ENCODE measurements at places on chromosomes 3 and 15. TPM values are rescaled to one million over a fixed set of nuclear protein-coding genes. Genes with fewer than 3 reads are reported as not detected.
A peak's percentile ranks its signal among the peaks of the same experiment; 100 is the strongest.

GRCh38 chr15:57144448-57144847, 226.0 kb downstream of the TCF12 start:
- DNase-seq = peak; percentile 23

- no peak for DNase-seq
Observed at GRCh38 chr3:61702453-61702852, 141.1 kb downstream of the PTPRG start.

- no peak for DNase-seq
Observed at GRCh38 chr3:171348121-171348520, 112.1 kb downstream of the TNIK start.

DNA sequence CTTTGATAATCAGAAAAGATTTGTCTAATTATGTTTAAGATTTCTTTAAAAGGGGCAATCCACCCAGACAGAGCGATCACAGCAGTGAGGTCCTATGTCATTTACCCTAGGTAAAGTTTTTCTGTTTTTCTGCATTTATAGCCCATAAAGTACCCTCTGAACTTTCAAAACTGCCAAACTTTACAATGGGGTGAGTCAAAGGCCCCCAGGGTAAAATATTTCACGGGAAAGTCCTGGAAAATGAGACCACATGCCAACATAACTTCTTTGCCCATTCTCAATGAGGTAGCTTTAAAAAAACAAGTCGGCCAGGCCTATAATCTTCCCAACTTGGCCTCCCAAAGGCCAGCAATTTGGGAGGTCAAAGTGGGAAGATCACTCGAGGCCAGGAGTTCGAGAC, 53.0 kb downstream of the SUCLG2 start:
- no peak for DNase-seq

DNA sequence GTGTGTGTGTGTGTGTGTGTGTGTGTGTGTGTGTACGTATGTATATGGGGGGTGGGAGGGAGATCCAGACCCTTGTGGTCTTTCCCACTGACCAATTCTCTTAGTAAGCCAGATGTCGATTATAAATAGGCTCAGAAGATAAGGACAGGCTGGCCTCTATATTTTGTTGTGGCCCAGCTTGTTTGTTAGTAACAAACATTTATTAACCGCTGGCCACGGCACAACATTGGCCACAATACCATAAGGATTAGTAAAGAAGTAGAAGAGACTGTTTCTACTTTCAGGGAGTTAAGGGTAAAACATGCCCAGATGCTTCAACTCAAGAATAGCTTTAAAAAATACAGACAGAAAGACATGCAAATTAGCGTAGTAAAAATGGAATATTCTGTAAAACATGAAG, 58.1 kb downstream of the ABHD2 start:
- no peak for DNase-seq

- no peak for DNase-seq
Observed at GRCh38 chr15:93359425-93360131, 270.6 kb upstream of the RGMA start.

DNA sequence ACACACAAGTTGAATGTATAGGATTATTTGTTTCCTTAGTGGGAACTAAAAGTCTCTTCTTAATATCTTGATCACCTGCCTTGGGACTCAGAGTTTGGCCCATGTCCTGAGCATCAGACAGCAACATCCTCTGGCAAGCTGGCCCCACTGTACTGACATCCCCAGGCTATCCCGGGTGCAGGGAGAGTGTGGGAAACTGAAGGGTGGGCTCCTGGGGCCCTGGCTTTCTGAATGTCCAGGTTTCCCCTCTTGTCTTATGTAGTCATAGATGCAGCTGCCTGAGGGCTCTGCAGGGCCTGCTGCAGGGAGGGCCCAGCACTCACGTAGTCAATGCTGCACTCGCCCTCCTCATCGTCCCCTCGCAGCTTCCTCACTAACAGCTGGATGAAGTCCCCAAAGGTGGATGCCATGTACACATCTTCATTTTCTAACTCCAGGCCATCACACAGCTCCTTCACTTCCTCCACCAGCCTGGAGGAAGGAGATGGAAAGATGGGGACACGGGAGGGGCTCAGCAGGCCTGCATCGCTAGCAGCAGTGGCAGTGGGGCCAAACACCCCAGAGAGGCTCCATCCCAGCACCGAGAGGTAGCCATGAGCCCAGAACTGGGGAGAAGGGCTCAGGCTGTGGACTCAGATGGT, 42.8 kb downstream of the ALDH1L1 start:
- DNase-seq = no peak

DNA sequence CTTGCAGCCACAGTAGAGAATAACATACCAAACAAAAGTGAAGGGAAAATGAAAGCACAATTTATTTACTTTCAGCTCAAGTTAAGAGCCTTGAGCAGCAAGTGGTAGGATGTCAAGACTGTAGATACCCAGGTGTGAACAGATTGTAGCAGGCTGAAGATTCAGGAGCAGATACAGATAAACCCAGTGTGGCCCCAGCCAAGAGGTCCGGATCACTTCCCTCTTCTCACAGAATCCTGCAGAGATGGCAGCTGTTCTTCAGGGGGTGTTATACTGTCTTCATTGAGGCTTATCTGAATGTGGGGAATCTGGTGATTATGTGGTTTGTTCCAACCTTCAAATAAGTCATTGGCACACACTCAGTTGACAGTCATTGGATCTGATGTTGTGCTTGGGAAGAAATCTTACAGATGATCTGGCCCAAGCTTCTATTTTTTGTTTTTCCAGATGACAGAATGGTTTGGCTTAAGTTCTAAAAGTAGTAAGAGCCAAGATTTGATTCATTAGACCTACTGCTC, 2.2 kb downstream of the STARD9 start:
- DNase-seq = no peak

GRCh38 chr15:99321468-99321867, 70.2 kb downstream of the LRRC28 start:
- no peak for DNase-seq

- DNase-seq = no peak
Observed at GRCh38 chr3:36941162-36941561, 3.7 kb downstream of the TRANK1 start.

GRCh38 chr3:141272906-141273662, 41.5 kb downstream of the PXYLP1 start:
- DNase-seq = no peak

DNA sequence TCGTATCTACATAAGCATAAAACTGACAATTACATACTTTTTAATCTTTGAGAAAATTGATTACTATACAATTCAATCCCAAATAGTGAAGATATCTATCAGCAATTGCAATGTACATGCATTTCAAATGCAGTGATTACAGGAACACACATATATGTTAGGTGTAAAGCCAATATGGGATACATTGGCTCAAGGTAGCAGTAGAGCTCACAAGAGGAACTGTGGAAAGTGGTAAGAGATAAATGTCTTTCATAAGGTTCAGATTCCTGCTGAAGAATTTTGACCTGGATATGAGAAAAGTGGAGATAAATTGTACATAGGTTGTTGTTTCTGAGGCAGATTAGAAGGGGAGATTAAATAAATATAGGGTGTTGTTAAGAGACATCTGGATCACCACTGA, 1280.5 kb downstream of the OTOL1 start:
- DNase-seq = no peak

DNA sequence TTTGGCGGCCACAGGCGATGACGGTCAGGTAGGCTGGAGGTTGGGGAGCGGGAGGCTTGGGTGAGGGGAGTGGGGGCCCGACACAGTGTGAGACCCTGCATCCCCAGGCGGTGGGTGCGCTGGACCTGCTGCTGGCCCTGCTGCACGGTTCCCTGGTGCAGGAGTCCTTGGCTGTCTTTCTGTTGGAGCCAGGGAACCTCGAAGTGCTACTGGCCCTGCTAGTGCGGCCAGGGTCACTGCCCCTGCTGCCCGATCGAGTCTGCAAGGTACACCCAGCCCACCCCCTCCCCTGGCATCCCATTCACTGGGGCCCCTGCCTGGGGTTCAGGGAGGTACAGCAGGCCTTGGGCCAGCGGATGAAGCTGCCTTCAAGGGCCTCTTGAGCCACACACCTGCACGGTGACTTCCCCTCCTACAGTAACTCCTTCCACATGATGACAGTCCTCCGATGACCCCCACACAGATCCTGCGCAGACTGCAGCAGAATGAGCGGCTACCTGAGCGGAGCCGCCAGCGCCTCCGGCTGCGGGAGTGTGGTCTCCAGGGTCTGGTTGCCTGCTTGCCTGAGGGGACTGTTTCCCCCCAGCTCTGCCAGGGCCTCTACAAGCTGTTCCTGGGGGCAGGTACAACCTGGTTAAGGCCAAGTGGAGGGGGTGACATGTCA, 19.5 kb downstream of the NBEAL2 start:
- peak; percentile 48 for DNase-seq

Gene FAM43A
- 6.0 TPM for total RNA-seq

Gene THSD4
- total RNA-seq = 67.3 TPM

Gene BTLA
- not detected for total RNA-seq

Gene CAV3
- 23.4 TPM for total RNA-seq

Gene ZNF80
- not detected for total RNA-seq

Gene AHSG
- not detected for total RNA-seq

Gene THPO
- 0.47 TPM for total RNA-seq

Measured in right cardiac atrium (tissue), 5 donors.